ENCODE measurements at places on chromosomes 6 and 20.

DNA sequence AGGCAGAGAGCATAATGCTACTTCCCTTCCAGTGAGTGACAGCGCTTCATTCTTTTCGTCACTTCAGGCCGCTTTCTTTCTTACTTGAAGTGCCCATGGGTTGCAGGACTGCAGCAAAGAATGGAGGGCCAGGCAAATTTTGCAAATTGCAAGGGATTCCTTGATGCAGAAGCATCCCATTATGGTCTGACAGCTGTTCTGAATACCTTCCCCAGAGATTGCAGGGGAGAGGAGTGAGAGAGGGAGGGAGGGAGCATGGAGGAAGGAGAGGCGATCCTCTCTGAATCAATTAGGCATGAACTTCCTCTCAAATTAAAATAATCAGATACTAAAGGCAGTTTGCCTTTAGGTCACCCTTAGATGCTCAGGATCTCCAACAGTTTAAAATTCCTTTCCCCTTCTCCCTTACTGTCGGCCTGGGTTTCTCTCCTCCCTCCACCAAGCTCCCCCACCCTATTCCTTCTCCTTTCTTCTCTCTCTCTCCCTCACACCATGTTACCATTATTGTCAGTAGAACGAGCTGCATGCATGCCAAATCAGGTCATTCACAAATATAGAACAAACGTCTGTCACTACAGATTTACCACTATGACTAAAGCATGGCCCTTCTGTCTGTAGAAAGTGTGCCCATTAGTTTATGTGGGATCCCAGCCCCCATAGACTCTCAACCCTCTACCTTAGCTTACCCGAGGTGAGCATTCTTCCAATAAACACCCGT lies 289.2 kb downstream of the CD83 start:
- no peak for DNase-seq

GRCh38 chr20:25278636-25279361 lies 30.9 kb downstream of the PYGB start:
- no peak for DNase-seq

DNA sequence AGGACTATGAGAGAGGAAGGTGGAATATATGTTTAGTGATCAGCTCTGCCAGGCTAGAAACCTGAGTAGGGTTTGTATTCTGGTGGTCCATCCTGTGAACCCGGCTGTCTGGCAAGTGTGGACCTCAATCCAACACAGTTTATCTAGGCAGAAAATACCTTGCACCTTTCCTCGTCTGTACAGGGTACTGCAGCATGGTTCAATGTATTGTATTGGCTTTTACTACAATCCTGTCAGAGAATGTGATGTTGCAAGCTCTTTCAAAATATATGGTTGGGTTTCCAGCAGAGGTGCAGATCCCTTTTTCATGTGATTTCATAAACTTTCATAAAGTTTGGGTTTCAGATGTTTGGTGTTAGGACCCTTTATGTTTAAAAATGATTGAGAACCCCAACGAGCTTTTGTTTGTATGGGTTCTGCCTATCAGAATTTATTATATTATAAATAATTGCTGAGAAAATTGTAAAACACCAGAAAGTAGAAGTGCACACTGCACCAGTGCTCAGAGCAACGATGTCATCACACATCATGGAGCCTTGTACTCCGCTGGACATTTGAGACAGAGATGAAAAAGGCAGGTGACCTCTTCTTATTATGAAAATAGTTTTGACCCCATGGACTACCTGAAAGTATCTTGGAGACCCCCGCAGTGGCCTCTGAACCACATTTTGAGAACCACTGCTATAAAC lies 106.6 kb downstream of the RTN4IP1 start:
- no peak for DNase-seq

GRCh38 chr6:169555971-169556617 lies 145.7 kb downstream of the WDR27 start:
- no peak for DNase-seq

GRCh38 chr6:25229671-25230321 lies 49.4 kb upstream of the CARMIL1 start:
- DNase-seq: no peak

- DNase-seq: no peak
Observed at GRCh38 chr6:160118620-160119229, 2.9 kb upstream of the SLC22A1 start.

DNA sequence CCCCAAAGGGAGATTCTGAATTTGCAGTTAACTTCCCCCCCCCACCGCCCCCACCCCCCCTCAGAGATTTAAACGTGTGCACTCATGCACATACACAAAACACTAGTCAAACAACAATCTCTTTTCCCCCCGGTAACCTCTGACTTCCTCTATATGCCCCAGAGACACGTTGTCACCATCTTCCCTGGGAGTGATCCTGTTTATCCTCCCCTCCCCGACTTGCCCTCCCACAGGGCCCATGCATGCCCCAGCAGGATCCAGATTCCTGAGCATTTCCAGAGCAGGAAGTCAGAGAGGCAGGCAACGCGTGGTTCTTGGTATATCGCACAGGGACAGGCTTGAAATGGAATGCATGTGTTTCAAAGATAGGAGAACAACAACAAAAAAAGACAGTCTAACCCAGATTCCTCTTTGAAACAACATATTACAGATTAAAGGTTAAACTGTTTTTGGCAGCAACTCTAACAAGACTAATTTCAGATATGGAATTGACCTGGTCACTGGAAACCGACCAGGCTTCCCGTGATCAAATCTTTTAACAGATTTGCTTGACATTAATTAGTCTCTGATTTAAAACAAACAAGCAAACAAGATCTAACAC lies 1.3 kb downstream of the BLCAP start:
- DNase-seq: no peak

- DNase-seq: no peak
Observed at GRCh38 chr6:70980727-70981126, 23.9 kb upstream of the B3GAT2 start.
